ENCODE measurements at places on chromosomes 1 and 21.

DNA sequence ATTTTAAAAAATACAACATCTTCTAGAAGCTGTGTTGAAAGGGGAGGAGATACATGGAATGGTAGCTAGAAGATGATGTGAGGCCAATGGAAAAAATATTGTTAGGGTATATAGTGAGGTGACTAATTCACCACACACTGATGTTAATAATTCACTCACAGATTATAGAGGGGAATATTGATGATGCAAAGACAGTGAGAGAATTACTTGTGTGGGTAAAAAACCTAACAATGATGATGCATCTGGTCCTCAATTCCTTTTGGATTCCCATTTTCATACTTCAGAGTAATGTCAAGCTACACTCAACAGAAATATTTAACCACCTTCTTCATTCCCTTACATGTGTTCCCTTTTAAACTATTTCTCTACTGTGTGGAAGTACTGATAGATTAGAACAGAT lies 169.5 kb upstream of the DPYD start:
- DNase-seq = no peak

GRCh38 chr1:160637821-160638539 lies 8.9 kb downstream of the SLAMF1 start:
- DNase-seq = no peak

GRCh38 chr1:211947396-211948295 lies 87.7 kb downstream of the INTS7 start:
- no peak for DNase-seq

DNA sequence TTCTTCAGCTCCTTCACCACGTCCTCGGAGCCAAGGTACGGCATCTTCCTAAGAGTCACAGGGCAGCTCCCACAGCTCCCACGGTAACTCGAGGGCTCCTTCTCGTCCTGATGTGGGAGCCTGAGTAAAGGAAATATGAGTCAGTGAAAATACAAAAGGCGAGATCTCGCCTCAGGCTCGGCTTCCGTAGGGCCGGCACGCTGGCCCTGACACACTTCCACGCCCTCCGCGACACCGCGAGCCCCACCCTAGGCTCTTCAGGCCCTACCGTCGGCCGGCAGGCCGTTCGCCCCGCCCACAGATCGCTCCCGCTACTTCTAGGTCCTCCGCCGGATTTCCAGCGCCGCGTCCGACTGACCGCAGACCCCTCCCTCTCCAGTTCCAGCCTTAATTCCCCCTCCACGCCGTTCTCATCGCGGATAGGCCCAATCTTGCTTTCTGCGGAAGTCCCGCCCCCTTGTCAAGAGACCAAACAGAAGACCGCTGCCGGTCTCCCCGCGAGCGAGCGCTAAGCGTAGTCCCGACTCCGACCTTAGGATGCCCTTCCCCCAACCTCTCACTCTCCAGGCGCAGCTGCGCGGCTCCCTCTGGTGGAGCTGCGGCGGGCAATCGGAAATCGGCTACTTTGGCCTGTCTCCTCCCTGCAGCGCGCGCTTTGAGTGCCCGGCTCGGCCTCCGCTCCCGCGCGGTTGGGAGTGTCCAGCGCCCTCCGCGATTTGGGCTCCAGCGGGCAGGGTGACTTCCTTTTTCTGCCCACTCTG lies at the start of the genes AP4B1 and DCLRE1B:
Gene AP4B1 (minus strand): TSS at position 126 of the 761 bp plus-strand sequence. CDS start 82 bp downstream, at position 44.
Gene DCLRE1B (plus strand): TSS at position 653 of the 761 bp plus-strand sequence. CDS start 261 bp downstream, outside the sequence.
- DNase-seq = peak; percentile 100

GRCh38 chr1:93649231-93649630 lies 32.4 kb downstream of the BCAR3 start:
- no peak for DNase-seq

- DNase-seq = no peak
Measured at GRCh38 chr1:83029916-83030315, 969.0 kb downstream of the TTLL7 start.

DNA sequence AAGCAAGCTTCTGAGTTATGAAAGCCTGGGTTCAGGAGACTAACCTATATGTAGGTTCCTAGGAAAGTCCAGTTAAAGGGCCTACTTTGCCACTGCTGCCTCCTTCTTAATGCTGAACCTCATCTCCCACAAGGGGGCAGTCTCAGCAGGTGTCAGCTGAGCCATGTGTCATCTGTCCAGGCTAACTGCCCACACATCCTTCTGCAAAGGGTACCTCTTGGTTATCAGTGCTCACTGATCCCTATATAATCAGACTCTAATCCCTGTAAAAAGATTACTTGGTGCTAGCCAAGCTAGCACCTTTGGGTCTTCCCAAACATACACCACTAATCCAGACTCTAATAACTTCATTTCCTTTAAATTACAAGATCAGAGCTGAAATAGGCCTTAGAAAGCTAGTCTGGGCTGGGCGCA lies 9.0 kb downstream of the PRDX1 start:
- DNase-seq = peak; percentile 54

GRCh38 chr1:236023926-236024565 lies 40.8 kb downstream of the NID1 start:
- no peak for DNase-seq

DNA sequence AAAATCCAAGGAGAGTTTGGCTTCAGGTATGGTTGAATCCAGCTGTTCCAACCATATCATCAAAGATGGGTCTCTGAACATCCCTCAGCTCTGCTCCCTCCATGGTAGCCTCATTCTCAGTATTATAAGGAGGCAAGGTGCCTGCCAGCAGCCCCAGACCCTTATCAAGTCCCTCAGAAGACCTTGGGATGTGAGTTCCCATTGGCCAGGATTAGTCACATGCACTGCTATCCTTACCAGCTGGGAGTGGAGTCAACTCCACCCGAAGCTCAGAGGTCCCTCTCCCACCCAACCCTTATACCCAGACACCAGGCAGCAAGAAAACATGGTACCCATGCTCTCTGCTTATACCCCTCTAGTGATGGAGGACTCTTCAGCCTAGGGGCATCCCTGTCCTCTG lies 153.7 kb upstream of the ZBTB40 start:
- DNase-seq = no peak

- no peak for DNase-seq
Measured at GRCh38 chr1:180241716-180242544, 11.9 kb downstream of the LHX4 start.

DNA sequence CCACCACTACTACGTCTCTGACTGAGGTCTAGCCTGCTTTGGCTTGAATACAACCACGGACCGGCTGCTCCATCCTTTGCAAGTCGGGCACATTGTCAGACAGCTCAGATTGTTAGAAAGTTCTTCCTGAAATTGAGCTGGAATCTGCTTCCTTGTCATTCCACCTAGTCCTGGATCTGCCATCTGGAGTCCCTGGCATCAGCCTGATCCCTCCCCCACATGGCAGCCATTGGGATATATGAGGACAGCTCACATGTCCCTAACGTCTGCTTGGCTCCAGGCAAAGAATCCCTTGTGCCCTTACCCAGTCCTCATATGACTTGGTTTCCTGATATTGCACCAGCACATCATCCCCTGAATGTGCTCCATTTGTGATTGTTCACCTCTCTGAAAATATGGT lies 56.3 kb upstream of the SYT6 start:
- no peak for DNase-seq

DNA sequence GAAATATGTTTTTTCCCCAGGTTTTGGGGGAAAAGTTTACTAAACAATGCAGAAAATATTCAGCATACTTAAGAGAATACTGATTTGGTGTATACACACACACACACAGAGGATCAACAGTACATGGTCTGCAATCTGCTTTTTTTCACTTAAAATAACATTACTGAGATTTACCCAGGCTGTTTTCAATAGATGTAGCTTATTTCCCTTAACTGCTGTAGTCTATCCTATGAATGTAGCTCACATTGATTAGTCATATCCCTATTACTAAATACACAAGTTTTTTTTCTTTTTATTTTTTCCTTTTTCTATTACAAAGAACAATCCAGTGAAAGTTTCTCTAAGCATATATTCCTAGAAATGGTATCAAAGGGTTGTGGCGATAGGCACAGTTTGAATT lies 266.7 kb upstream of the GREM2 start:
- DNase-seq = no peak

GRCh38 chr21:40402884-40403582 lies 443.9 kb downstream of the DSCAM start:
- DNase-seq = no peak

DNA sequence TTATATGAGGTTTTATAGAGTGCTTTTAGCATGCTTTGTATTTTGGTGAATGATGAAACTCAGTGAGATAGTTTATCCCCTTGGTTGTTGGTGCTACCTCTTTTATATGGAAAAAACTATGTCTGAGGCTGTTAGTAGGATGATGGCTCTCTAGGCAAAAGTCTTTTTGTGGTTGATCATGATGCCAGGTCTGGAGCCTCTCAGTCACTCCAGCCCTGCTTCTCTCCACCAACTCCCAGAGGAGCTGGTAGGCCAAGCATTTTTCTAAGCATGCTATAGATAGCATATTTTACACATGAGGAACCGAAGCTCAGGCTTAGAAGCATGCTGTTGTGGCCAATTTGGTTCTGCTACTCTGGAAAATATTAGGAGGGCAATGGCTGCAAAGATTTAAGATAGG lies 82.2 kb downstream of the FMN2 start:
- no peak for DNase-seq

Data from SW 1271 (cell line).